ENCODE measurements at places on chromosomes 1 and 21. TPM values are rescaled to one million over a fixed set of nuclear protein-coding genes. Genes with fewer than 3 reads are reported as not detected.

GRCh38 chr1:204746838-204747442 is 61.4 kb upstream of the LRRN2 start:
- no peak for DNase-seq

The MYOG gene
- not detected for polyA plus RNA-seq

The NFIA gene
- 2.3 TPM for polyA plus RNA-seq

DNA sequence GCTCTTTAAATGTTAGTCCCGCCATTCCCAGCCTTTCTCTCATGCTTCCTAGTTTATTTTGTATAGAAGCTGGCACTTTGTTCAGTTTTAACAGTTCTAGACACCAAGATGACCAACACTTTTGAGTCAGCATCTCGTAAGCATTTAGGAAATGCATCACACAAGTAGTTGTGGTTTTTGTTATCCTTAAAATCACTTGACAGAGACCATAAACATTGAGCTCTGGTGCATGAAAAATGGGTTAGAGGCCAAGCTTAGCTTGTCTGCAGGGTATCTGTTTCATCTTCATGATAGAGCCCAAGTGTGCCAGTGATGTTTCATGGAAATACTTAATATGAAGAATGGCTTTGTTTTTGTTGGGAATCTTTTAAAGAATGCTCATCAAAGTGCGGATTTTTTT is 159.7 kb downstream of the DISP1 start:
- DNase-seq: no peak

DNA sequence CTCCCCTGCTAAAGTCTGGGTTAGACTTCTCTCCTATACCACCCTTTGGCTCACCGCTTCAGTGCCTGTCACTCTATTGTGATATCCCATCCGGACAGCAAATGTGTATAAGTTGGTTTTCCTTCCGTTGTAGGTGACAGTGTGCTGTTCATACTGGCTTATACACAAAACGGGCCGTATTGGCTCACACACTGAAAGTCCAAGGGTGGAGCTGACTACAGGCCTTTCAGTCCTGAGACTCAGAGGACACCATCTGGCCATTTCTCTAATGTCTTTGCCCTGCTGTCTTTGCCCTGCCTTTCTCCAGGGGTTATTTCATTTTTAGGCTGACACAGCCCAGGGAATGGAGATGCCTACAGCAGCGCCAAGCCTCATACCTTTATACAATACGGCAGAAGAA is 90.7 kb downstream of the URB2 start:
- DNase-seq: no peak

- no peak for DNase-seq
Observed at GRCh38 chr1:186812570-186812969, 16.2 kb upstream of the PLA2G4A start.

DNA sequence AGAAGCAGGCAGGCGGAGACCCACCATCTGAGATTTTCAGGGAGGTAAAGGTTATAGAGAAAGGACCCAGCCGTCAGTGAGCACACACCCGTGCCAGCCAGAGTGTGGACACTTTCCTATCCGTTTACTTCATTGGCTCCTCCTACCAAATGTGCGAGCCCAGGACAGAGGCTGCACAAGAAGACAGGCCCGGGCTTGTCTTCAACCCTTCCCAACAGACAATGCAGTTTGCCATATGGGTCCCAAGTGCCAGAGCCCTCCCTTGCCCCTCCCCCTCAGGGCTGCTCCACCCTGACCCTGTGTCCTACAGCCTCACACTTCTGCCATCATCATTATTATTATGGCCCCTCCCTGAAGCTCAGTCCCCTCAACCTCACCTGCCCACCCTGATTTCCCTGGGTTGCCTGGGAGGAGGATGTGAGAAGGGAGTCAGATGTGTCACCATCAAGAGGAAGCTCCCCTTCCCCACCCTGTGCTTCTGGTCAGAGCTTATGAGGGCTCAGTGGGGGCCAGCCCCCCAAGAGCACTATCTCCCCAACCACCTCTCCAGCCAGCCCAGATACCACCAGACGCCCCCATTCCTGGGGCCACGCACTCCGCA is 9.4 kb downstream of the LAPTM5 start:
- DNase-seq: no peak

The FOXO6 gene
- not detected for polyA plus RNA-seq

DNA sequence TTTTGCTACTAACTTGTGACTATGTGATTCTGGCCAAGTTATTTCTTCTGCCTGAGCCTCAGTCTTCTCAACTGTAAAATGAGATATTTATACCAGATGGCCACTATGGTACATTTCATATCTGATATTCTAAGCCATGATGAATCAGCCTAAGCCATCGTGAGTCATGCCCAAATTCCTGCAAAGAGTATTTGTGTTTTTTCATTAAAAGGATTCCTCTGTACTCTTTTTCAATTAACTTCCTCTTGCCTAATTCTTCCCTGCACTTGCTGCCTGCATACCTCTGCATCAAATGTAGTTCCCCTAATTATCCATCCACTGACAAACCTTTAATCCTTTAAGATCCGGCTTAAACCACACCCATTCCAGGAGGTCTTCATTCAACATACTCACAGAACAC is 575.1 kb upstream of the BEND5 start:
- no peak for DNase-seq

GRCh38 chr1:27388337-27389005 is 4.0 kb upstream of the GPR3 start:
- DNase-seq: no peak

- DNase-seq: no peak
Observed at GRCh38 chr1:31238612-31238985, 1.1 kb downstream of the NKAIN1 start.

DNA sequence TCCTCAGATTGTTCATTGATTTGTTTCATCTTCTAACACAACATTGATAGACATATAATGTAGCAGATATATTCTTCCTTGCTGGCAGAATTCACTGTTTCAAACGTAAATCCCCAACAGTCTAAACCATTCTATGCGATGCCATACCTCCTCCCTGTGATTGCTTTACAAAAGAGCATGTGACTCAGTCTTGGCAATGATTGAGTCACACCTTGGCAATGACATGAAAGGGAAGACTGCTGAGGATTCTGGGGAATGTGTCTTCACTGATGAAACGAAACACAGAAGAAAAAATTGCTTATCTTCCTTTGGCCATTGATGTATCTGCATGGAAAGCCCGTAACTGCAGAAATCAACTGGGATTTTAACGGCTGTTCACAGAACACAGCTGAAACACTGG is 409.6 kb upstream of the ZRANB2 start:
- no peak for DNase-seq

- DNase-seq: no peak
Observed at GRCh38 chr1:45437323-45437722, 53.6 kb downstream of the TESK2 start.

DNA sequence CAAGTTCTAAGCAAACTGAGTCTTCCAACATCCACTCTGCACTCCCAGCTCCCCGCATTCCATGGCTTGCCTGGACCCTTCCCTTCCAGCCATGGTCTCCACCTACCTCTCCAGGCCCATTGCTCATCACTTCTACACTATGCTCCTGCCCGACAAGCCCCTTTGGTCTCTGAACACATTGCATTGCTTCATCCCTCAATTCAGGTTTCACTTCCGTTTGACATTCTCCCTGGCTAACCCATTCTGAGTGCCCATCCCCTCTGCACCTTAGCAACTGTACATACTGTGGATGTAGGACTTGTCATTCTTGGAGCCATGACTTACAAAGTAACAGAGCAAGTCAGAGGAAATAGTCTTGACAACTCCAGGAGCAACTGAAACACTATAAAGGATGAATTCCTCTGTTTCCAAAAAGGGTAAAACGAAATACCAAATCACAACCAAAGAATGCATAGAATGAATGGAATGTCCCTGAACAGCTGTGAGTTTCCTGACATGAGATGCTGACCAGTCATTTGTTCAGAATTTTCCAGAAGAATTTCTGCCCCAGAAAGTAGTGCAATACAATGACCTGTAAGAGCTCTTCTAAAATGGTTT is 66.7 kb downstream of the KCNJ6 start:
- no peak for DNase-seq

GRCh38 chr1:158112994-158113758 is 67.5 kb upstream of the CD1D start:
- no peak for DNase-seq

DNA sequence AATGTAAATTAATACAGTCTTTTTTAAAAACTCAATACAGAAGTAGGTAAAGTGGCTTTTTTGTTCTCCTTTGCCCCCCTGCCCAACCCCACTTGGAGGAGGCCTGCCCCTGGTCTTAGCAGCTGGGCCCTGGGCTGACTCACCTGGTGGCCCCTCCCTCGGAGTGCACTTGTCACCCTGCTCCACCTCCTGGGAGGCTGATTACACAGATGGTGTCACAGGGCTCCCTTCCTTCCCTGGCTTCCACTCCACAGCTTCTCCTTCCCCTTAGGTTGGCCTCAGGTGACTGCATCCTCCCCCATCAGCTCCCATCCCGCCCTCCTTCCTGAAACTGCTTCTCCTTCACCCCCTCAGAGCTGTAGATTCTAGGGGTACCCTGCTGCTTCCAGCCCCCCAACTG is 11.7 kb upstream of the CAPN9 start:
- DNase-seq: no peak

The LCE1E gene
- not detected for polyA plus RNA-seq

The S100A1 gene
- 6.6 TPM for polyA plus RNA-seq

DNA sequence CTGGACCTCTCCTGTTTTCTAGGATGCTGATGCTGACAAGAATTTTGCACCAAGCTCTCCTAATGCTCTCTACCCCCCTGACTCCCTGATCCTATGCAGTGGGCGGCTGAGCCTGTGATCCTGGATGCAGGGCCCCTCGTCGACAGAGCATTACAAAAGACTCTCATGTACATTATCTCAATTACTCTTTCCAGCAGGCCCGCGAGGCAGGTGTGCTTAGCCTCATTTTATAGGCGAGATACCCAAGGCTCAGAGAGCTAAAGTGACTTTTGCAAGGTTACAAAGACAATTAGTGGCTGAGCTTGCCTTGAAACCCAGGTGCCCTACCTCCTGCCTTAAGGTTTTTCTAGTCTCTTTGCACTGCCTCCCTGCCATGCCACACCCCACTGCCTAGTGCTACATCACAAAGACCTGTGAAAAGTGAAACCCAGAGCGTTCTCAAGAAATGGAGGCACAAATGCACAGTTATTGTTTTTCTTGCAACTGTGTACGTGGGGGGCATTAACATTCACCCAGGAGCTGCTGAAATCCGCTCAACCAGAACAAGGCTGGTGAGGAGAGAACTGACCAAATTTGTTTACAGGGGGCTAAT is 10.0 kb upstream of the C8A start:
- DNase-seq: no peak

The RAVER2 gene
- polyA plus RNA-seq: 48.8 TPM

DNA sequence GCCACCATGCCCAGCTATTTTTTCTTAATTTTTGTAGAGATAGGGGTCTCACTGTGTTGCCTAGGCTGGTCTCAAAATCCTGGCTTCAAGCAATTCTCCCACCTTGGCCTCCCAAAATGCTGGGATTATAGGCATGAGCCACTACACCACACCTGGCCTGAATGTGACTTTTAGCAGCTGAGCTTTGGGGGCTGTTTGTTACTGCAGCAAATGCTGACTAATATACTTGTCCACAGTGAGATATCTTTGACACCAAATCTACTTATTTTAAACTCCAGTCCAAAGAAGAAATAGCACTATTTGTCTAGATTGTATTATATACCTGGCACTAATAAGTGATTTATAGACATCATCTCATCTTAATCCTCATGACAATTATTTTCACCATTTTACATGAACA is 30.5 kb downstream of the LRRC52 start:
- DNase-seq: no peak

GRCh38 chr1:111212634-111213335 is 12.3 kb upstream of the DENND2D start:
- DNase-seq: no peak

- DNase-seq: no peak
Observed at GRCh38 chr1:63758791-63759190, 15.0 kb upstream of the ROR1 start.

The RXRG gene
- polyA plus RNA-seq: 0.82 TPM

- DNase-seq: no peak
Observed at GRCh38 chr1:31694964-31695313, 8.9 kb downstream of the COL16A1 start.

GRCh38 chr21:41672543-41672915 is 94.3 kb downstream of the RIPK4 start:
- no peak for DNase-seq

DNA sequence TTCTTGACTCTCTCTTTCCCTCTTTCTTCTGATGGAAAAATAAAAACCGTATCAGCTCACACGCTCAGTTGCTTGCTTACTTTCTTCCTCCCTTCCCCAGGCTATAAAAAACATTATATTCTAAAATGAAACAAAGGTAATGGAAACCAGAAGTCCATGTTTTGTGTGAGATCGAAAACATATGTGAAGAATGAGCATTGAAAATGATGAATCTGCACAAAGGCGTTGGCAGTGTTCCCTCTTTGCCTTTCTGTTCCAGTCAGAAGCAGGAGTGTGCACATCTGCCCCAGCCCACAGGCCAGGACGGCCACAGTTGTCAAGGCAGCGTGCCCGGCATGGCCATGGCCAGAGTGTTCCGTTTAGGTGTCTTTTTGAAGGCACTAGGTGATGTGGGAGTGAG is 185.3 kb upstream of the USP24 start:
- no peak for DNase-seq

The PDE9A gene
- 103 TPM for polyA plus RNA-seq

DNA sequence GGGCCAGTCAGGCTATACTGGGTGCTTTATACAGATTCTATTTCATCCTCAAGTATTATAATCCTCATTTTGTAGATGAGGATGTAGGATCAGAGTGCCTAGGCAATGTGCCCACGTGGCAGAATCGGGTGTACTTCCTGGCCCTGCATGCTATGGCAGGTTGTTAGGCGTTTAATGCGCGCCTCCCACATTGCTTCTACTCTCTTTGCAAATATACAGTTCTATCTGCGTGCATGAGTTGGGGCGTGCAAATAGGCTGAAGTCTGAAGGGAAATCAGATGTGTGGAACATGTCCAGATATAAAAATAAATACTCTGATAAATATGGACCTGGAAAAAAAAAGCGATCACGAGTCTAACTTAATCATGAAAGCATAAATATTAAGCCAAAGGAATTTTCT is 194.7 kb upstream of the FMN2 start:
- DNase-seq: no peak

GRCh38 chr1:101308935-101309333 is 72.1 kb downstream of the S1PR1 start:
- DNase-seq: no peak

DNA sequence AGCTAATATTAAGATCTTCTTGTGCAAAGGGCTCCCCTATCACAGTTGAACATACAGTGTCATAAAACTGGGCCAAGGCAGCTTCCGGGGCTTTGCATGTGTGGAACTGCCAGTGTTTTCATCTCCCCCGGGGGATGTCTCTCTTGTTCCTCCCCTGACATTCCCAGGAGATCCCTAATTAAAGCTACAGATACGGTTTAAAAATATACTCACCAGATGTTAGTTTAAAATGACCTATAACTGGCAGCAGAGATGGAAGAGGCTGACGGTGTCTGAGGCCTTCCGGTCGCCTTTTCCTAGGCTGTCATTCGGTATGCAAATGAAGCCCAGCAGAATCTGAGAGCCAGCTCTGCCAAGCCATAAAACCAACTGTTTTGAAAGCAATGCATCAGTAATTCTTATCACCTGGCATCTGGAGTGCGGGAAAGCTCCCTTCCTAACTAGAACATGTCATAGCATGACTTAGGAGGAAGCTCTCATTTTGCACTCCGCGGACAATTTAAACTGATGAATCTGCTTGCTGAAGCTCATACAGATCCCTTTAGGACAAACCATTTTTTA is 436.5 kb upstream of the VAMP3 start:
- no peak for DNase-seq

GRCh38 chr1:10663678-10664035 is 132.8 kb downstream of the CASZ1 start:
- DNase-seq: peak; percentile 93

All from sigmoid colon (tissue), 7 donors.